ENCODE measurements at places on chromosomes 4 and X.

- H3K4me3 ChIP-seq: no peak overlapping the region
- no peak overlapping the region for H3K27ac ChIP-seq
- H3K4me1 ChIP-seq: no peaks in the 10 kb centered on the region
- no peaks in the 10 kb centered on the region for H3K36me3 ChIP-seq
Observed at GRCh38 chr4:159035570-159035969, 67.3 kb upstream of the RAPGEF2 start.

DNA sequence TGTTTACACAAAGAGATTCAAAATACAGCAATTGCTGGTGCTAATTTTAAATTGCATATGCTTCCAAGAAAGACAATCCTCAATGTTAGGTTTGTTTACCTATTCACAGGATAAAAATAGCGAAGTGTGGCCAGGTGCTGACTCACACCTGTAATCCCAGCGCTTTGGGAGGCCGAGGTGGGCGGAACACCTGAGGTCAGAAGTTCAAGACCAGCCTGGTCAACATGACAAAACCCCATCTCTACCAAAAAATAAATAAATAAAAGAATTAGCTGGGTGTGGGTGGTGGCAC lies 77.7 kb downstream of the OPHN1 start:
- no peaks in the 10 kb centered on the region for H3K27me3 ChIP-seq
- no peaks in the 10 kb centered on the region for H3K36me3 ChIP-seq
- H3K4me1 ChIP-seq: no peaks in the 10 kb centered on the region
- no peak overlapping the region for H3K27ac ChIP-seq
- H3K4me3 ChIP-seq: no peak overlapping the region

DNA sequence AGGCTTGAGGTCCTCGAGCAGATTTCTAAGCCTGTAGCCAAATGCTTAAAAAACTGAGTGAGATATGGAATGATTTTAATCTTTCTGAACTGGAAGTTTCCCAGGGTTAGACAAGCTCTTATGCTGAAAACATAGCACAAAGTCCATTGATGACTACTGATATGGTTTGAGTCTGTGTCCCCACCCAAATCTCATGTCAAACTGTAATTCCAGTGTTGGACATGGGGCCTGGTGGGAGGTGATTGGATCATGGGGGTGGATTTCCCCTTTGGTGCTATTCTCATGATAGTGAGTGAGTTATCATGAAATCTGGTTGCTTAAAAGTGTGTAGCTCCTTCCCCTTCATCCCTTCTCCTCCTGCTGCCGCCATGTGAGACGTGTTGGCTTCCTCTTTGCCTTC lies 454.9 kb downstream of the SPRY1 start:
- no peaks in the 10 kb centered on the region for H3K27me3 ChIP-seq
- DNase-seq: no peak
- no peaks in the 10 kb centered on the region for H3K36me3 ChIP-seq
- no peaks in the 10 kb centered on the region for H3K4me1 ChIP-seq
- H3K4me3 ChIP-seq: no peak overlapping the region

- H3K4me3 ChIP-seq: no peak overlapping the region
- H3K27ac ChIP-seq: no peak overlapping the region
- DNase-seq: no peak
- H3K27me3 ChIP-seq: no peaks in the 10 kb centered on the region
- no peaks in the 10 kb centered on the region for H3K36me3 ChIP-seq
Observed at GRCh38 chrX:13697455-13697854, 8.5 kb downstream of the RAB9A start.

DNA sequence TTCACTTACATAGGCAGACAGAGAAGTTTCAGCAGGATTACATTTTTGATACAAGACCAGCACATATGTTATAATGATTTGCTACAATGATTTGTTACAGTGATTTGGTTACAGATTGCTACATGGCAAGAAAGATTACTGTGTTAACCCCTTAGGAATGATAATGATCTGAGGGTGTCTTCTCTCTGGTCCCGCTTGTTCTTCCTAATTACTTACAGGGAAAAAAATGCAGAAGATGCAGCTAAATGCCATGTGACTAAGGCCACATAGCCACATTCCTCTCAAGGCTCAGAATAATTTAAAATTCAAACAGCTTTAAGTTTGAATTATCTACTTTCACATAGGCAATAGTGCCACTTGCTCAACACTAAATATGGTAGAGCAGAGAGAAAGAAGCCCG lies 9.7 kb upstream of the LAP3 start:
- H3K36me3 ChIP-seq: no peaks in the 10 kb centered on the region
- H3K27ac ChIP-seq: no peak overlapping the region
- H3K4me1 ChIP-seq: no peaks in the 10 kb centered on the region
- DNase-seq: no peak
- H3K4me3 ChIP-seq: no peak overlapping the region

DNA sequence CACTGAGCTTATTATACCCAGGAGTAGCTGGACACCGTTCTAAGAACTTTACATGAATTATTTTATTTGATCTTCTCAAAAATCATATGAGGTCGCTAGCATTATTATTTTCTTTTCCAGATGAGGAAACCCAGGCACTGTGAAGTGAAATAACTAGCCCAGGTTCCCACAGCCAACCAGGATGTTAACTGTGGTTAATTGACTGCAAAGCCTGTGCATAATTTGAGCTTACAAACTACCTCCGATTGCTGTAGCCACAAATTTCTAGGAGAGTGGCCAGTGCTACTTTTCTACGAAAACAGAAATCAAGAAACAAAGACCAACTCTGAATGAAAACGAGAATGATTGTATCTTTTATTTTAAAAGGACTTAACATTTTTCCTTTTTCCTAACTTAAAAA lies 27.2 kb downstream of the SPRY1 start:
- H3K27ac ChIP-seq: no peak overlapping the region
- H3K4me1 ChIP-seq: no peaks in the 10 kb centered on the region
- H3K36me3 ChIP-seq: no peaks in the 10 kb centered on the region
- no peak for DNase-seq
- no peaks in the 10 kb centered on the region for H3K27me3 ChIP-seq

GRCh38 chr4:155738548-155738947 lies 20.3 kb upstream of the GUCY1B1 start:
- no peaks in the 10 kb centered on the region for H3K4me1 ChIP-seq
- H3K27me3 ChIP-seq: no peaks in the 10 kb centered on the region
- H3K4me3 ChIP-seq: no peak overlapping the region
- no peaks in the 10 kb centered on the region for H3K36me3 ChIP-seq

DNA sequence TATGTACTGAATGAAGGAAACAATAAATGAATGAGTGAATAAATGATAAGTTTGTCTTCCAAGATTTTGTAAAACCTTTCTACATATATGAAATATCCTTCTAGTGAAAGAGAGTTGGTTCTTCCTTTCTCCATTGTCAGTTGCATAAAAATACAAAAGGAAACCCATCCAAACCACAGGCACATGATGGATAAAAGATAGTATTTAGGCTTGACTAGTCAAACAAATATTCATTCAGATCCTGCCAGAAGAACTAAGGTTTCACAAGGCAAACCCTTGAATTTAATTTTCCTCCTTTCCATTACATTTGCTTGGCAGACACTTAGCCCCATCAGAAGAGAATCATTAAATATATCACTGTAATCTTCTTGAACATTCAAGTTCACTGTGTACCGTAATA lies 208.4 kb downstream of the COL25A1 start:
- H3K36me3 ChIP-seq: no peaks in the 10 kb centered on the region
- no peaks in the 10 kb centered on the region for H3K27me3 ChIP-seq
- DNase-seq: no peak
- no peak overlapping the region for H3K27ac ChIP-seq
- H3K4me3 ChIP-seq: no peak overlapping the region
